ENCODE measurements at places on chromosomes 13 and 19. TPM values are rescaled to one million over a fixed set of nuclear protein-coding genes. Genes with fewer than 3 reads are reported as not detected.

DNA sequence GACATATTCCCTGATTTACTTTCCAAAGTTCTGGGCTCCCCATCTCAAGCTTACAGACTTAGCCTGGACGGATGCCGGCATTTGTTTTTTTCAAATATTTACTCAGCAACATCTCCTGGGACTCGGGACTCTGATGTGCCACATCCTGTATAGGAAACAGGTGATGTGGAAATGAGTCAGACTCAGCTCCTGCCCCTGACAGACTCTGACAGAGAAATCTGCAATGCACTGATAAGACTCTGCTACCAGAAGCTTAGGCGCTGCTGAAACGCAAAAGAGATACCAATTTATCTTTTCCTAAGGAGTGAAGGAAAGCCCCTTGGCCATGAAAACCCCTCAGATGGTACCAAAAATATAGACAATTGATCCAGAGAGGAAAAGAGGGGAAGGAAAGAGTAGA lies 16.2 kb downstream of the LAIR2 start:
- DNase-seq = no peak

Gene ELOF1
- 39.1 TPM for total RNA-seq

DNA sequence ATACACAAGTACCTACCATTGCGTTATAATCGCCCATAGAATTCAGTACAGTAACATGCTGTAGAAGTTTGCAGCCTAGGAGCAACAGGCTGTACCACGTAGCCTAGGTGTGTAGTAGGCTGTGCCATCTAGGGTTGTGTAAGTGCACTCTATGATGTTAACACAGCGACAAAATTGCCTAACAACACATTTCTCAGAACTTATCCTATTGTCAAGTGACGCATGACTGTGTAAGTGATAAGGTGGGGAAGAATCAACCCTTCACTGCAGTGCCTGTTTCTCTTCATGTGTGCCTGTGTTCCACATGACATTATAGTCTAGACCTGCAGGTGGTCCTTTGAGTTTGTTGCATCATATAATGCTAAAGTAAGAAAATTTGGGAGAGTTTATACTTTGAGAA lies 94.0 kb downstream of the PCDH9 start:
- DNase-seq = no peak

GRCh38 chr19:50693064-50693975 lies 26.3 kb downstream of the SHANK1 start:
- DNase-seq = no peak

DNA sequence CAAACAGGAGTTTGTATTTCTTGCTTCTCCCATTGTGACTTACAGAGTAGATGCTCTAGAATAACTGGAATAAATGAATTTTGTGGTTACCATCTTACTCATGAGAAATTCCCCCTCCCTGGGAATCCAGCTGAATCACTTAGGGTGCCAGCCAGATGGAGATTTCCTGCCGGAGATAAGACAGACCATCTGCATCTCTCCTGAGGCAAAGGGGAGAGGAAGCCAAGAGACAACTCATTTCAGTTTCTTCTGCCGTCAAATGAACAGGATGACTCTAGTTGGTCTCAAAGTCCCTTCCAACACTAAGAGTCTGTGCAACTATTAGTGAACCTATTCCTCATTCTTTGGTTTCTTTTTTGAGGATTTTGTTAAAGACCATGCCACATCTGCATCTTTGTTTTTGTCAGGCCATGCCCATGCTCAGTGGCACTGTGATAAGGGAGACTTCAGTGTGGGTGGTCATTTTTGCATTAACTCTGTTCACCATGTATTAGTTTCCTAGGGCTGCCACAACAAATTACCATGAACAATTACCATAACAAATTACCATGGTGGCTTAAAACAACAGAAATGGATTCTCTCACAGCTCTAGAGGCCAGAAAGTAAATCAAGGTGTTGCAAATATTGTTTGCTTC lies 112.8 kb downstream of the NDFIP2 start:
- DNase-seq = no peak
